ENCODE measurements at places on chromosomes 4 and X. TPM values are rescaled to one million over a fixed set of nuclear protein-coding genes. Genes with fewer than 3 reads are reported as not detected.

DNA sequence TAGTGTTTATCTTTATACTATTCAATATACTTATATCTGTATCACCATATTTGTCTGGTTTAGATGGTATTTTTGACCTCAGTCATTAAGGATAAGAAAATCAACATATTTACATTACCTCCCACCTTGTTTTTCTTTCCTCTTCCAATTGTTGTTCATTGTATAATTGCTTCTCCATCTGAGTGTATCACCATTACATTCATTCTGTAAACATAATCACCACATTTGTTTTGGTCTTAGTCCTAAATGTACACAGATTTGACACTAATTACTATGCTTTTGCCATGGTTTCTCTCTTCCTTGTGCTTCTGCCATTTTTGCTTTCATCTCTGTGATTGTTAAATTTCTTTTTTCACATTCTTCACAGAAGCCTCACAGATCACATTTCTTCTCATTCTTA lies 12.7 kb downstream of the ARMCX6 start:
- no peaks in the 10 kb centered on the region for H3K36me3 ChIP-seq
- H3K27ac ChIP-seq, result no peak overlapping the region
- H3K4me1 ChIP-seq, result no peaks in the 10 kb centered on the region
- no peak overlapping the region for H3K4me3 ChIP-seq

GRCh38 chrX:42094218-42094617 lies 170.9 kb upstream of the CASK start:
- no peak overlapping the region for H3K4me3 ChIP-seq
- no peaks in the 10 kb centered on the region for H3K36me3 ChIP-seq
- no peak for DNase-seq
- H3K27me3 ChIP-seq, result no peaks in the 10 kb centered on the region

TRO gene
- total RNA-seq, result 3.2 TPM

- no peak overlapping the region for H3K4me3 ChIP-seq
- peak overlapping the region; percentile 34 for H3K27ac ChIP-seq
- no peak for DNase-seq
- no peaks in the 10 kb centered on the region for H3K27me3 ChIP-seq
Measured at GRCh38 chr4:159358226-159358625, 255.3 kb downstream of the RAPGEF2 start.

GRCh38 chrX:129783291-129783713 lies 3.6 kb downstream of the SASH3 start:
- no peak overlapping the region for H3K27ac ChIP-seq
- no peaks in the 10 kb centered on the region for H3K4me1 ChIP-seq
- DNase-seq, result no peak
- no peaks in the 10 kb centered on the region for H3K36me3 ChIP-seq
- H3K4me3 ChIP-seq, result no peak overlapping the region
- H3K27me3 ChIP-seq, result no peaks in the 10 kb centered on the region
